ENCODE measurements at places on chromosomes 4 and X. TPM values are rescaled to one million over a fixed set of nuclear protein-coding genes. Genes with fewer than 3 reads are reported as not detected.

DNA sequence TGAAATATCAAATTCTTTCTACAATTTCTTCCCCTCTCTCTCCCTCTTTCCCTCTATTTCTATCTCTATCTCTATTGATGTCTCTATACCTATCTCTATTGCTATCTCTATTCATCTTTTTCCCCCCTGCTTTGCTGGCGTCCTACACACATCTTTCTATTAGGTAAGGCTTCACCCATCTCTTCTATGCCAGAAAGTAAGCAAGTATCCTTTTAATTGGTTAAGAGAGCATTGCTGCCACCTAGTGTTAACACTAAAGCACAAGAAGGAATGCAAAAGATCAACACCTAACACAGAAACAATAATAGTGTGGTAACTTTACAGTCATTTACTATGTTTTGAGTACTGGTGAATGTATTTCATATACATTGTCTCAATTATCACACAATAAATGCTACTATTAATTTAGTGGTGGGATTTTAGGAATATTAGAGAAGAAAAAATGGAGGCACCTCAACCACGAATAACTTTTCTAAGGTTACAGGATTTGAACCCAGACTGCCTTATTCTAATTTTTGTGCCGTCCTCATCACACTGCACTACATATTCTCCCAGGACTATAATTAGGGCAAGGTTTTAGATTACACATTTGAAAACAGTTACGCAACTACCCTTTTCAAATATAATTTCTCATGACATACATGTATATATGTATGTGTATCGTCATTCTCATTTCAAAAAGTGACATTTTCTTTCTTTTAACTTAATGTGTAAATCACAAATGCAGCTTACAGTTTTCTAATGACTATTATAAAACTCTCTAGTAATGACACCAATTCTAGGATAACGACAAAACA, 3.7 kb upstream of the C4orf36 start:
- peak; percentile 82 for DNase-seq

DNA sequence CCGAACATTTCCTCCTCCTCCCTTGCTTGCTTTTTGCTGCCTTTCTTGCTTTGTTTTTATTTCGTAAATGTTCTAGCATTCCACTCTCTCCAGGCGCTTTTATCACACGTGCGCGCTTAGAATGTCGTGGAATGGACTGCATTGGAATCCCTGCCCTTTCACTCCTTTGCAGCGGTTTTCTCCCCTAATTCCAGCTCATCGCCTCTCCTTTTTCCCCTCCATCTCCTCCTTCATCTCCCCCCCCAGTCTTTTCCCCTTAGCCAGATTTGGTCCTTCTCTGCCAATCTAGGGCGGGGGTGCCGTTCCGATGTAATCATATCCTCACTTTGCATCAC, 579 bp downstream of the OGT start:
- no peak for DNase-seq

DNA sequence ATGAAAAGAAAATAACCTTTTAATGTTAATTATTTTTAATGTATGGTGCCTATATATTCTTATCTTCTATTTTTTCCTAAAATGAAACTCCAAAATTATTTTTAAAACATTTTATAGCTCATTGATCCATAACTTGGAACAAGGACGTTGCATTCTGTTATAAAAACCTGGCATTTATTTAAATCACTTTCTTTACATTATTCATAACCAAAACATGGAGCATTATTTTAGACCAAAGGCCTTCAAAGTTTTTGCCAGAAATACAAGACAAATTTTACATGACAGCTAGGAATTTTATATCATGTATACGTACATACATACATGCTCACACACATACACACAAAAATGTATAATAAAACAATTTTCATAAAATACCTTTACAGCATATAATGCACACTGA, 259.8 kb downstream of the QDPR start:
- no peak for DNase-seq

- no peak for DNase-seq
These were observed 37.9 kb upstream of the SCRG1 start for GRCh38 chr4:173436771-173437265.

GRCh38 chr4:71680706-71681105, 103.2 kb downstream of the GC start:
- DNase-seq = no peak

DNA sequence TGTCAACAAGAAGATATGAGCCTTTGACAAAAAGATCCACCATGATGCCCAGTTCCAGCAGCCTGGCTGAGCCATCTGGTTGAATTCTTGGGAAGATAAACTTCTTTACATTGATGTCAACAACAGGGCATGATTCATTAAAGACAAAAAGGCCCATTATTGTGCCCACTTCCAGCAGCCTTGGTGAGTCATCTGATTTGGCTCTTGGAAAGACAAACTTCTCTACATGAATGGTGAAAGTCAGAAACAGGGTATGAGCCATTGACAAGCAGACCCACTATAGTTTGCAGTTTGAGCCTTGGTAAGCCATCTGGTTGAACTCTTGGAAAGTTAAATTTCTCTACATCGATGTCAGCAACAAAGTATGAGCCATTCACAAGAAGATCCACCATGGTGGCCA, 4.1 kb upstream of the CSF2RA start:
- DNase-seq = peak; percentile 41

GRCh38 chr4:10521424-10521823, 64.2 kb upstream of the ZNF518B start:
- no peak for DNase-seq

GRCh38 chr4:2318476-2318875, 56.6 kb upstream of the MXD4 start:
- no peak for DNase-seq

DNA sequence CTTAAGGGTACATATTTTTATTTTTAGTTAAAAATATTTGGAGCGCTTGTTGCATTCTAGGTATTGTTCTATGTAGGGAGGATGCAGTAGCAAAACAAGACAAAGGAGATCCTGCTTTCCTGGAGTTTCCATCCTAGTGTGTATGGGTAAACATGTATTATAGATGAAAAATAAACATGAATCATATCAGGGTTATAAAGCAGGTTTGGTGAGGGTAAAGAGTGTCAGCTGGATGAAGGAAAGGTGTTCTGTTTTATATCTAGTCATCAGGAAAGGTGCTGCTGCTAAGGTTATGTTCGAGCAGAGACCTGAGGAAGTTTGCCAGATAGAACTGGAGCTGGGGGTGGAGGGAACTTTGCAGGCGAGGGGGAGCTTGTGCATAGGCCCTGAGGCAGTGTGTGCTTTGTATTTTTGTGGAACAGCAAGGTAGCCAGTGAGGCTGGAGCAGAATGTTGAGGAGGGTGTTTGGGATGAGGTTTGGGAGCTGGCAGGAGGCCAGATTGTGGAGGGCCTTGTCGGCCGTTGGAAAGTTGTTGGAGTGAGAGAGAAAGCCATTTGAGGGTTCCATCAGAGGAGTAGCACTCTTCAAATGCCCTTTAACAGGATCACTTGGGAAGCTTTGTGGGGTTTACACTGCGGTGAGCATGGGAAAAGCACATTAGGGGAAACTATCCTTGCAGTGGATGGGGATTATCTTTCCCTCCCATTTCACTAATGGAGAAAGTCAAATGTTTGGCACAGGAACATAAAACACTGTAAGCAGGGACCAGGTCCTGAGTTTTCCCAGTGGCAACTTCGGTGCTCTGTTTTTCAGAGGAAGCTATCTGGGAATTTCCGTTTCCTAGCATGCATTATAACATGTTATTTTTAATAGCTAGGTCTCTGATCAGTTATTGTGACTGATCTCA, 35.9 kb downstream of the AFF1 start:
- DNase-seq = no peak

- DNase-seq = no peak
These were observed 139.5 kb downstream of the NPNT start for GRCh38 chr4:106034751-106035150.

GRCh38 chr4:189940178-189941004, at the start of gene FRG1:
Gene FRG1, plus strand, starts transcription at chr4:189940872. Its CDS starts 138 bp downstream, at chr4:189941010.
- DNase-seq = peak; percentile 83

DNA sequence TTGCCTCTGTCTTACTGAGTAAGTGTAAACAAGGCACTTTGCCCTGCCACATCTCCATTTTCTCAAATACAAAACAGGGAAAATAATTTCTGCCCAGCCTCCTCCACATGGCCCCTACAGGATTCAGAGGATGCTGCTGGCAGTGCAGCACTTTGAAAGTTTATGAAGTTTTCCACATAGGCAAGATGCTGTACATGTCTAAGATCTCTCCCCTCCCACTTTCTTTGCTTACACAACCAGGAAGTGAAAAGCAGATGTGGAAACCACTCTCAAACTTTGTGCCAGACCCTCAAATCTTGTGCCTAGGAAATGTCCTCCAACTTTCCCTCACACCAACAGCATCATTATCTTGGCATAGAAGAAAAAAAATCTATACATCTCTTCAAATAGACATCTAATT, 257.0 kb upstream of the LDB2 start:
- no peak for DNase-seq

The TCP11X1 gene
- 0.06 TPM for total RNA-seq

The PRR32 gene
- not detected for total RNA-seq

The SNX12 gene
- 62.4 TPM for total RNA-seq

The SFRP2 gene
- total RNA-seq = not detected

The GAK gene
- 73.0 TPM for total RNA-seq
